ENCODE measurements at places on chromosomes 7 and 10.

DNA sequence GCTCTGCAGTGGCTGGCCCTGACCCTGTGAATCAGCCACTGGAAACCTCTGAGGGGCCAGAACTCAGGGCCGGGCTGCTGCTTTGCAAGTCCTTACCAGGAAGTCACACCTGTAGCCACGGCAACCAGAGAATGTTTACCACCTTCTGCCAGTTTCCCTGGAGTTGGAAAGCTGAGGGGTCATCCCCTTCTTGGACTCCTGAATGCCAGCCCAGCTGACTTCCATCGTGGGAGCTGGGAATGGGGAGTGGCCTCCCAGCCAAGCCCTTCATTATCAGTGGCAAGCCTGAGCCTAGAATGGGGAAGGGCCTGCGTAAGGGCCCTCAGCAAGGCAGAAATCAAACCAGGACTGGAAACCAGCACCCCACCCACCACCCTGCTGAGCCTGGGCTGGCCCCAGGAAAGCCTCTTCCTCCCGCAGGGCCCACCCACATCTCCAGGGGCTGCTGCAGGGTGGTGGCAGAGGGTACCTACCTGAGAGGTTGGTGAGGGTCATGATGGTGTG lies 6.5 kb upstream of the CRHR2 start:
- DNase-seq = no peak

DNA sequence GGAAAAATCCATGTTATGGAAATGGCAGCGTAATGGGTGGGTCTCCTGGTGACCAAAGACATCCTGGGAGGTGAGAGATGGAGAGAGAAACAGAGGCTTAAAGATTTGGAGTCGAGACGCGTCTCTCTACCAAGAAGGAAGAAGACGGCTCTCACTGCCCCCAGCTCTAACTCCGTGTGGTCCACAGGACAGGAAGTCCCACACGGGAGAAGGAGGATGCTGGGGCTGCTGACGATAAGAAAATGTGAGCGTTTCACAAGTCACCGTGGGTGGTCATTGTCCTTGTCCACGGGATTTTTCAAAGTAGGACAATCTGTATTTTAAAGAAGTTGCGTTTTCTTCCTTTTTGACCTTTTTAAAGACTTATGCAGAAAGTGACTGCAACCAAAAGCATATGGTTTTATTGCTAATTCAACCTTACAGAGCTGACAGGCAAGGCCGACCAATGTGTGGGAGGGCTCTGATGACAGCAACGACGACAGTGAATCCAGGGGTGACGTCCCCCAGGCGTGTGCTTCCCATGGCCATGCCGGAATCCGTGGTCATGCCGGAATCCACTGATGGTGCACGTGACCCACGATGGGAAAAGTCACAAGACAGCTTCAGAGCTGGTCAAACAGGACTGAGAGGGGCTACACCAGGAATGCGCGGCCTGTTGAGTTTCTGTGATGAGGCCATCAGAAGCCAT lies 341.2 kb downstream of the PTPRN2 start:
- no peak for DNase-seq

DNA sequence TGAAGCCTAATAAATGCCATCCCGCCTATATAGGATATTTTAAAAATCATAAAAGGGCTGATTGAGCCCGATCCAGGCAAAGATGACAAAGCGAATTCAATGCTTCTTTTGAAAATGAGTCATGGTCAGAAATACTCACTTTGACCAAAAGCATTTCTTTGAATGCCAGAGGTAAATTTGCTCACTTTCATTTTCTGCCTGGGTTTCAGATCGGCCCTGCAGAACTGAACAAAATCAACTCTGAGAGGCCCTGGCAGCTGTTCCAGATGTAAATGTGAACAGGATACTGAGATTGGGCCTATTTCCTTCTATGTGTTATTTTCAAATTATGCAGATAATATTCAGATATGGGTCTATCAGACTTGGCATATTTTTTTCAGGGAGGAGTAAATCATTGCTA lies 114.8 kb upstream of the ARID5B start:
- DNase-seq = peak; percentile 8

- DNase-seq = no peak
Measured at GRCh38 chr10:122710576-122710975, 10.9 kb upstream of the C10orf120 start.

DNA sequence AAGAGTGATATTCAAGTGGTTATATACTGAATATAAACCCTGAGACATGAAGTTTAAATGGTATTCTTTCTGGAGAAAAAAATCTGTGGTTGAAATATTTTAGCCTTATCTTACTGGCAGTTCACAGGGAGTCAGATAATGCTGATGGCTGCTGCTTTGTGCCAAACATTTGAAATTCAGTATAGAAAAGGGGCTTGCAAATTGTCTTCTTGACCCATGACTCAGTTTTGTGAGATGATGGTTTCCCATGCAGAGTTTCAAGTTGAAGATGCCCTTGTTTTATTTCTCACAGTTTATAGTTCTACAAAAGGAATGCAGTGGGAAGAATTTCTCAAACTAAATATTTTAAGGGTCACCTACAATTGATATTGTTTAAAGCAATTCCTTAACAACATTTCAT lies 251.1 kb upstream of the MEOX2 start:
- no peak for DNase-seq

Data from activated naive CD4-positive, alpha-beta T cell treated with Interleukin-2 at 50 U/mL for 16 hours (primary cell).